Left ventricle myocardium inferior (tissue), 1 donor: ENCODE measurements at places on chromosomes 6 and 20. TPM values are rescaled to one million over a fixed set of nuclear protein-coding genes. Genes with fewer than 3 reads are reported as not detected.

Gene PTCRA
- not detected for total RNA-seq

Gene RAB44
- 0.05 TPM for total RNA-seq

Gene KIAA0408
- 2.2 TPM for total RNA-seq

Gene RPRD1B
- 58.9 TPM for total RNA-seq

Gene BTNL2
- total RNA-seq: not detected

Gene GGTLC1
- total RNA-seq: not detected

Gene PPT2
- 23.4 TPM for total RNA-seq

Gene CCN6
- total RNA-seq: not detected

Gene AVP
- 0.38 TPM for total RNA-seq

Gene TOX2
- total RNA-seq: 0.30 TPM

DNA sequence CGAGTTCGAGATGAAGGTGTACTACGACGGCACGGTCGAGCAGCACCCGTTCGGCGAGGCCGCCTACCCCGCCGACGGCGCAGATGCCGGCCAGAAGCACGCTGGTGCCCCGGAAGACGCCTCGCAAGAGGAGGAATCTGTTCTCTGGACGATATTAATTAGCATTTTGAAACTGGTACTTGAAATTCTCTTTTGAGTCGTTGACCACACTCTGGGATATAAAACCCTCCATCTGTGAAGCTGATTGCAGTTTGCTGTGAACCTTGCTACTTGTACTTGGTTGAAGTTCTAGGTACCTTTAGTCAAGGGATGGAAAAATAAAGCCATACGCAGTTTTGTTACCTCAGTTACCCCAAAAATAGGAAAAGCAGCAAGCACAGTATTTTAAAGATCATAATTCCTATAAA, 917 bp downstream of the C6orf120 start:
- H3K36me3 ChIP-seq: peaks cover 17% of the 10 kb centered on the region
- no peaks in the 10 kb centered on the region for H3K27me3 ChIP-seq
- peak overlapping the region; percentile 96 for H3K27ac ChIP-seq
- DNase-seq: no peak

DNA sequence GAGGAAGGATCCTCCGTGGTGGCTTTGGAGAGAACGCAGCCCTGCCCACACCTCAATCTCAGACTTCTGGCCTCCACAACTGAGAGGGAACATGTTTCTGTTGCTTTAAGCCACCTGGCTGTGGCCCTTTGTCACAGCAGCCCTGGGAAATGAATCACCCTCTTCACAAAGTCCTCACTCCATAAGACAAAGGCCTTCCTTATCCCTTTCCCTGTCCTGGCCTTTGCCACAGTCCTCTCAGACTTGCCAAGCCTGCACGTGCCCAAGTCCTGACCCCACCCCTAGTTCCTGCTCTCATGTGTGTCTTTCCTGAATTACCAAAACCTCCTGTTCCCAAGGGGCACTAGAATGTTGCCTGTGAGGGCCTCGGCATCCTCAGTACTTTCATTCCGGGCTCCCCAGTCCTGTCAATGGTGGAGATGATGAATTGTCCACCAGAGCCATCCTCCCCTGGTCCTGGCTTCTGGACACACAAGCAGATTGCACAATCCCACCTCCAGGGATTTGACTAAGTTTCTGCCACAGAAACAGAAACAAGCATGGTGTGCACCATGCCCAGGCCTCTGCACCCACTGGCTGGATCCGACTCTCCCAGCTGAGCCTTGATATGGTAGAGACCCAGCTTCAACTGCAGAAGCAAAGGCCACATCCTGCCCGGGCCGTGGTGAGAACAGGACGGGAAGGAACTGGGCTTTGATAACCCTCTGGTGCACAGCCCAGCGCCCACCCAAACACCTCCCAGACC, 232.6 kb upstream of the PDE10A start:
- H3K4me1 ChIP-seq: no peaks in the 10 kb centered on the region
- DNase-seq: no peak
- H3K36me3 ChIP-seq: no peaks in the 10 kb centered on the region

GRCh38 chr6:165077876-165078275, 231.5 kb downstream of the C6orf118 start:
- H3K27me3 ChIP-seq: no peaks in the 10 kb centered on the region
- no peak for DNase-seq
- no peaks in the 10 kb centered on the region for H3K36me3 ChIP-seq
- no peak overlapping the region for H3K4me3 ChIP-seq
- H3K27ac ChIP-seq: no peak overlapping the region
- no peaks in the 10 kb centered on the region for H3K4me1 ChIP-seq

DNA sequence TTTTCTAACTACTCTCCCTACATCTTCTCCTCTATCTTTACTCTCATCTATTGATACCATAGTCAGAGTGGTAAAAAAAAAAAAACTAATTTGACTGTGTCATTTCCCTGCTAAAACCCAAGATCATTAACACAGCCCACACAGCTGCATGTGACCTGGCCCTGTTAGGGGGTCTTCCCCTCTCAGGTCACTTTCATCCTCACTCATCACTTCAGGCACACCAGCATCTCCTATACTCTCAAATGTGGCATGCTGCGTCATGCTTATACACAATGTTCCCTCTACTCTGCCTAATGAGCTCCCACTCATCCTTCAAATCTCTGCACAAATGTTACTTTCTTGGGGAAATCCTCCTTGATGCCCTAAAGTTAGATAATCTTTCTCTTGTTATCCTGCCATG, 86.8 kb downstream of the CDK19 start:
- H3K36me3 ChIP-seq: no peaks in the 10 kb centered on the region
- H3K27ac ChIP-seq: no peak overlapping the region
- H3K27me3 ChIP-seq: no peaks in the 10 kb centered on the region
- no peak overlapping the region for H3K4me3 ChIP-seq

- no peak for DNase-seq
- H3K4me3 ChIP-seq: no peak overlapping the region
- no peak overlapping the region for H3K27ac ChIP-seq
- H3K27me3 ChIP-seq: no peaks in the 10 kb centered on the region
- H3K36me3 ChIP-seq: no peaks in the 10 kb centered on the region
Measured at GRCh38 chr6:38162493-38163185, 343.1 kb downstream of the ZFAND3 start.

DNA sequence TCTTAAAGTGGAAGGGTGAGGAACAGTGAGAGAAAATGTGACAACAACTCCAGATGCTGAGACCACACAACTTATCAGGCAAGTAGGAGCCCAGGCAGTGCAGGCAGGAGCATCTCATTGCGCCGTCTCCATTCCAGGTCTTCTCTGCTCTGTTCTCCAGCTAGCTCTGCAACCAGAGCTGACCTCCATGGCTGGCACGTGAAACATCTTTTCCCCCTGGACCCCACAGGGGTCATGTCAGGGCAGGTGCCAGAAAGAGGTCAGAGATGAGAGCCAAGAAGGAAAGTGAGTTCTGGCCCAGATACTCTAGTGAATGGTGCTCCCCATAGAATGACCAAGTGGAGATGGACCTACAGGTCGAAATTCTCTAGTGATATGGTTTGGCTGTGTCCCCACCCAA, 281.4 kb downstream of the SMOC2 start:
- no peak overlapping the region for H3K27ac ChIP-seq
- no peaks in the 10 kb centered on the region for H3K4me1 ChIP-seq
- no peak overlapping the region for H3K4me3 ChIP-seq

DNA sequence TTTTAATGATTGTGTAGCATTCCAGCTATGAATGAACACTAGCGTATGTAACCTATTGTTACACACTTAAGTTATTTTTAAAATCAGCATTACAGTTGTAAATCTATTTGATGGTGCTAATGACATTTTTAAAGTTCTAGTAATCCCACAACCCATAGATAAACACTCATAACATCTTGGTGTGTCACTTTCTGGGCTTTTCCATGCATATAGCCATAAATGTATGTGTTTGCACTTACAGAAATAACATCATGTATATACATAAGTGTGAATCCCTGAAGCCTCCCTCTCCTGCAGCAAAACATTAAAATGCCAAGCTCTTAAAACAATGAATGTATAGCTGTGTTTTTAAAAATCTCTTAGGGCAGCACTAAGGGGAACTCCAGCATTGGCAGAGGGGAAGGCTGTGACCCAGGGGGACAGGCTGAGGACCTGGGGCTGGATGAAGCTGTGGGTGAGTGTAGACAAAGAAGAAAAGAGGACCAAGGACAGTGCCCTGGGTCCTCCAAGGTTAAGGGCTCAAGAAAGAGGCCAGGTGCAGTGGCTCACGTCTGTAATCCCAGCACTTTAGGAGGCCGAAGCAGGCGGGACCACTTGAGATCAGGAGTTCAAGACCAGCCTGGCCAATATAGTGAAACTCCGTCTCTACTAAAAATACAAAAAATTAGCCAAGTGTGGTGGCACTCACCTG, 929 bp upstream of the CENPB start:
- peaks cover 6% of the 10 kb centered on the region for H3K36me3 ChIP-seq
- H3K27ac ChIP-seq: peak overlapping the region; percentile 73
- DNase-seq: no peak
- H3K4me1 ChIP-seq: peaks cover 40% of the 10 kb centered on the region

GRCh38 chr6:165178056-165178455, 131.3 kb downstream of the C6orf118 start:
- DNase-seq: no peak
- H3K27me3 ChIP-seq: no peaks in the 10 kb centered on the region
- H3K4me3 ChIP-seq: no peak overlapping the region
- H3K36me3 ChIP-seq: no peaks in the 10 kb centered on the region
- no peaks in the 10 kb centered on the region for H3K4me1 ChIP-seq

DNA sequence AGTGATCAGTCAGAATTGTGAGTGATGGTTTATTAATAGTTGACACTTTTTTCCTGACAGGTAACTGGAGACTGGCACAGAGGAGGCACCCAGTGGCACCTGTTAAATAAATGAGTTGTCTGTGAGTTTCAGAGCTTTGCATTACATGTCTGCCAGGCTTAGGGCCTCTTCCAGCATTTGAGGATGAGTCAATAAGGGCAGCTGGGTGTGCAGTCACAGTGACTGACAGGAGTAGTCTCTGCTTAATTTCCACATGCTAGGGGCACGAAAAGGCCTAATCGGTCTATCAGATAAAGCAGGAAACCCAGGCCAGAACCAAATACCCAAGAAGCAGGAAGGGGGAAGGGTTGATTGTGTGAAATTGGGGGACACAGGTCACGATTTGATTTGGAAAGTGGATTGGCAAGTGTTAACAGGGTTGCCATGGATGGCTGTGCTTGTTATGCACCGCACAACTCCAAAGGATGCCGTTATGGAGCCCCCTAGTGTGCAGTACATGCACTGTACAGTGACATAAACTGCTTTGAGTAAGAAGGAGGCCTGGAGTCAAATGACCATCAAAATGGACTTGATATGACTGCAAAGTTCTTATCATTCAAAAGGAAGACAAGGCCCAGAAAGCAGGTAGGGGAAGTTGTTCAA, 111.9 kb upstream of the GGTLC1 start:
- no peak overlapping the region for H3K27ac ChIP-seq
- no peaks in the 10 kb centered on the region for H3K4me1 ChIP-seq
- H3K36me3 ChIP-seq: no peaks in the 10 kb centered on the region

DNA sequence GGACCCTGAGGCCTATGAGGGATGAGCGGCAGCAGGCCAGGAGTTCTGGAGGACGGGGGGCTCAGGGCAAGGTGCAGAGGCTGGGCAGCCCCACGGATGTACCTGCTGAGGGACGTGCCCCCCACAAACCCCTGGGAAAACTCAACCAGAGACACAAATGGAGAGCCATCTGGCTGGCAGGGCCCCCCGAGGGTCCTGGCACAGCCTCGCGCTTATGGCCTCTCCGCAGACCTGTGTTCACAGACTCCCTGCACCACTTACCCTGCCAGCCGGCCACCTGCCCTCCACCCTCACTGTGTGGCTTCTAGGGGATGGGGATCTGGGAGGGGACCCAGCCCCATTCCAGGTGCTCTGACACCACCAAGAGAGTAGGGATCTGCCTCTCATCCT, 3.4 kb upstream of the ZBTB46 start:
- no peak overlapping the region for H3K4me3 ChIP-seq
- DNase-seq: no peak

DNA sequence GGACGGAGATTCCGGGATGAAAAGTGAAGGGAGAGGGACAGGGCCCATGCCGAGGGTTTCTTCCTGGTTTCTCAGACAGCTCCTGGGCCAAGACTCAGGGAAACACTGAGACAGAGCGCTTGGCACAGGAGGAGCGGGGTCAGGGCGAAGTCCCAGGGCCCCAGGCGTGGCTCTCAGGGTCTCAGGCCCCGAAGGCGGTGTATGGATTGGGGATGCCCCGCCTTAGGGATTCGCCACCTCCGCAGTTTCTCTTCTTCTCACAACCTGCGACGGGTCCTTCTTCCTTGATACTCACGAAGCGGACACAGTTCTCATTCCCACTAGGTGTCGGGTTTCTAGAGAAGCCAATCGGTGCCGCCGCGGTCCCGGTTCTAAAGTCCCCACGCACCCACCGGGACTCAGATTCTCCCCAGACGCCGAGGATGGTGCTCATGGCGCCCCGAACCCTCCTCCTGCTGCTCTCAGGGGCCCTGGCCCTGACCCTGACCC, 55.0 kb upstream of the HLA-A start:
- H3K4me1 ChIP-seq: peaks cover 10% of the 10 kb centered on the region
- peak overlapping the region; percentile 92 for H3K27ac ChIP-seq
- peak; percentile 36 for DNase-seq
- no peaks in the 10 kb centered on the region for H3K27me3 ChIP-seq
- H3K36me3 ChIP-seq: no peaks in the 10 kb centered on the region

GRCh38 chr6:144957236-144957937, 672.3 kb downstream of the UTRN start:
- no peaks in the 10 kb centered on the region for H3K4me1 ChIP-seq
- no peaks in the 10 kb centered on the region for H3K36me3 ChIP-seq
- DNase-seq: no peak

- no peak overlapping the region for H3K27ac ChIP-seq
- peaks cover 5% of the 10 kb centered on the region for H3K27me3 ChIP-seq
- no peaks in the 10 kb centered on the region for H3K4me1 ChIP-seq
- no peaks in the 10 kb centered on the region for H3K36me3 ChIP-seq
Measured at GRCh38 chr6:84078335-84078734, 44.8 kb downstream of the MRAP2 start.

DNA sequence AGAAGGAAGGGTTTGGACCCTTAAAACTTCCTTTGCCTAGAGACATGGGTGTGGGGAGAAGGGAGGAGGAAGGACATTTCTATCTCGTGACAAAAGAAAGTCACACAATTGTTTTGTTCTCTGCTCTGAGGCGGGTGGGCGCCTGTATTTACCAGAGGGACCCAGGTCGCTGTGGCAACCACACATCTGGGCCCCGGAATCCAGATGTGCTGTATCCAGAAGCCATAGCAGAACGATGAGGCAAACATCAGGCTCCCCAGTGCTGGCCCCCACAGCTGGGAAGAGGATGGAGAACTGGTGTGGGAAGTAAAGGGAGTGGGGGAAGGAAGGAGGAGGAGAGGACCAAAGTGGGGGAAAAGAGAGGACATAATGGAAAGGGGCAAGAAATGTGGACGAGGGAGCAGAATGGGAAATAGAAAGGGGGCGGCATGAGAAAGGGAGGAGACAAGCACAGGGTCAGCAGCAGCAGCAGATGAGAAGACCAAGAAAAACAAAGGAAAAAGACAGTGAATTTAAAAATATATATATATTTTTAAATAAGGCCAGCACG, 3.4 kb upstream of the TNXB start:
- H3K4me1 ChIP-seq: peaks cover 71% of the 10 kb centered on the region
- H3K4me3 ChIP-seq: no peak overlapping the region
- no peaks in the 10 kb centered on the region for H3K27me3 ChIP-seq
- DNase-seq: peak; percentile 75
- H3K27ac ChIP-seq: peak overlapping the region; percentile 95
